NCI-H510A treated with DMSO at 0.1 percent for 48 hours (cell line): ENCODE measurements at places on chromosomes 16 and 17.

DNA sequence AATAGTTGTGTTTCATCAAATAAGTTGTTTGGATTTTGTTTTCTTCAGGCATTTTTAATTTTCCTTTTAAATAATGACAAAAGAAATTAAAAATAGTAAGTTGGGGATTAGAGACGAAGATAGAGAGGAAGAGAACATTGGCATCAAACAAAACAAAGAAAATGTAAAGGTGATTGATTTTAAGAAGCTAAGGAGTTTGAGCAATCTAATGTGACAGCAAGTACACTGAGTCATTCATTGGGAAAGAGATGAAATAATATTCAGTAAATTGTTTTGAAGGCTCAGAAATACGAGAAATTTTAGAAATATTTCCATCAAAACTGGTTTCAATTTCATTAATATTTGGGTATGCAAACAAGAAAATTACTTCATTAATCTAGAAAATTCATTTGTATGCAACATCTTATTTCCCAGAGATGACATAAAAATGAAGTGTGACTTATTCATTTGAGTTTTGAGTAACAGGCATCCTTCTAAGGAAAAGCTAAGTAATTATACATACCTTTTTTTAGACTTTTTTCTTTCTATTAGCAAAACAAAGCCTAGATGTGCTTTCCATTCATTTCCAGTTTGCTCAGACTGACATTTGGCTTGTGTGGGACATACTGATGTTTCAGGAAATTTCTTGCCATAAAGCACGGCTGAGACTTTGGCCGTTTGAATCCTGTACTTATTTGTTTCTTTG is 66.7 kb downstream of the COX10 start:
- DNase-seq = no peak

DNA sequence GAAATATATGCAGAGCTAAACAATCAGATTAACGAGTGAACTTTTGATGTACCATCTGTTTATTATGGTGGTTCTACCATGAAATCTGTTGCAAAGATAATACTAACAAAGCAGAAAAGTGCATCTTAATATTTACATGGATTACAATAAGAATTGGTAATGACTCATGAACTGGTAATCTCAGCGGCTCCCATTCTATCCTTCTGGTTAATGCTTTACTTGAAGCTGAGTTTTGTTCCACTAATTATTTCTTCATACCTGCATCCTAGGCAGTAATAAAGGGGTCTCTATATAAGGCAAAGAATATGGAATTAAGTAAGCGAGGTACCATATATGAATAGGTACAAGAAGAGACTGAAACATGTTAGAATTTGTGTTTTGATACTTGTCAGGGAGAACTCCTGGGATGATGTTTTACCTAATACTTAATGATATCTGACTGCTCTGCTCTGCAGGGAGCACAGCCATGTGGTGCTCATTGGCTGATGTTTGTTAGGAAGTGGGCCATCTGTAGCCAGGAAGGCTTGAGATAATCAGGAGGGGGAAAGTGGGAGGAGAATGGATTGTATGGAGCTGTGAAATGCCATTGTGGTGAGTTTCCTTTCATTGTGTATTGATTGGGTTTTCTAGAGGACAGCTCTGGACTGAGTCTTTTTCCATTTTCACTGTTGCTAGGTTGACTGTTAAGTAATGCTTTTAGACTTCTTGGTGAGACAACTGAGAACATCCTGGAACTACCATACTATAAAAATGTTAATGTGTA is 52.6 kb downstream of the MAP2K6 start:
- peak; percentile 11 for DNase-seq

- no peak for DNase-seq
These were observed 357.3 kb upstream of the XYLT1 start for GRCh38 chr16:17828012-17828411.

- DNase-seq = no peak
These were observed 40.9 kb upstream of the MEOX1 start for GRCh38 chr17:43702637-43703036.

DNA sequence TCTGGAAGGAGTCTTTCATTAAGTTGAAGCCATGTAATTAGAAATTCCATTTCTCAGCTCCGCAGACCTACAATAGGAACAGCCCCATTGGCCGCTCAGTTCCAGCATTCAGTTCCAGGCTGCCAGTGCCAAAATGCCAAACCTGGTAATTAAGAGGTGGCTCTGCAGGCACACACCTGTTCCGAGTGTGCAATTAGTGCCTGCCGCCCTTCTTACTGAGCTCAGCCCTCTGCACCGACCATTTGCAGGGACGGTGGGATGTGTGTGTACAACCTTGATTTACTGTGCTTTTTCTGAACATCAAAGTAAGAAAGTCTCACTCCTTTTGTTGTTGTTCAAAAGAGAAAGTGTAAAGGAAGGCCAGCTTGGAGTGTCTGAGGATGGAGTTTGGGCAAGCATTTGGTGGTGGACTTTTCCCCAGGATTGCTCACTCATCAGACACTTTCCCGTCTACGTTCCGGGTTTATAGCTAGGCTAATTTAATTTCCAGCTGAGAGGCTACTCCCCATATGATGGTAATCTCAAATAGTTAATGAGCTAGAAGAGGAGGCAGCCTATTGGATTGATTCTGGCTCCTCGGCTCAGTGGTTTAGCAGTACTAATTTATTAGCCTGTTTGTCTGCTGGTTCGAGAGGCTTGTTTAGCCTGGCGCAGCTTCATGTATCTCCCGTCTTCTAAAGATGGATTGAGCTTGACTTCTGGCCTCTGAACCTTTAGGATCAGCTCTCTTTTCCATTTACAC is 20.0 kb downstream of the HS3ST3B1 start:
- no peak for DNase-seq

DNA sequence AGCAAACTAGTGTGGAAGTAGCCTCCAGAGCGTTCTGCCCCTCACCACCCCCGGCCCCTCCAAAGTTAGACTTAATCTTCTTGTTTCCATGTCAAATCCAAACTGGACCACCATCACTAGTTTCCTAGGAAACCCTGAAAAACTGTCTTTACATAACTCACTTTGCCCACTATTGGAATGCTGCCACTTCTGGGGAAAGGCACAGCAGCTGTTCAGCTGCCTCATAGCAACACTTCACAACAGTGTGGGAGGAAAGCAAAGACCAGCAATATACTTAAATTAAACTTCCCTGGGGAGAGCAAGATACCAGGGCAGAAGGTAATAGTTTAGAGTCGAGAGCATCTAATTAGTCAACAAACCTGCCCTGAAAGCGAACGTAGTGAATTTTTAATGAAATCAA is 452.2 kb downstream of the KCNJ2 start:
- no peak for DNase-seq

- no peak for DNase-seq
These were observed 38.4 kb downstream of the EPN2 start for GRCh38 chr17:19275457-19276127.

DNA sequence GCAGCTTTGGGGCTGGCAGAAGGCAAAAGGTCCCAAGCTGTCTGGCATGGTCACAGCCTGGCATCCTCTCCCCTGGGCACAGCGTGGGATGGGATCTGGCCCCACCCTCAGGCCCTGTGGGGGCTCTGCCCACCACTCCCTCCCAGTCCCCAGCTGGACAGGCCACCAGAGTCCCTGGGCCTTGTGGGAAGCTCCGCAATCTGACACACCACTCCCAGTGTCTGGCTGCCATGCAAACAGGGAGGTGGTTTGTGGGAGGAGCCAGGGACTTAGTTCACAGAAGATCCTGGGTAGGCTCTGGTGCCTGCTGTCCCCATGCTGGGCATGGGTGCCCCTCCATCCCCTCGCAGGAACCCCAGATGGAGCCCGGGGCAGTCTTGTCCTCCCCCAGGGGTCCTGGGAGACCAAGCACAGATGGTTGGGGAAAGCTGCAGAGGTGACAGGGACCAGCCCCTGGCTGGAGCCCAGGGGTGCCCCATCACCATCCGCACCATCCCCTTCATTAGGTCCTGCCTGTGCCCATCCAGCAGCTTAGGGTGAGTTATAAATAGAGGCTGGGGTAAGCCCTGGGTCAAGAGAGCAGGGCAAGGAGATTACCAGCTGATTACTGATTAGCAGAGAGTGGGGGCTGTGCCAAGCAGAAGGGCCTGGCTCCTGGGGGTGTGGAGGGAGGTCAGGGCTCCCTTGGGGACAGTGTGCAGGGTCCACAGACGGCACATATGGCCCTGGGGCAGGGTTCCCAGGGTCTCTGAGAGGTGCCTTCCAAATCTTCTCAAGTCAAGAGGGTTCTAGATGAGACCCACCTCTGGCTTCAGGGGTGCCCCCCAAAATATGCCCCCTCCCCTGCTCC is 6.2 kb downstream of the FSCN2 start:
- DNase-seq = peak; percentile 45

DNA sequence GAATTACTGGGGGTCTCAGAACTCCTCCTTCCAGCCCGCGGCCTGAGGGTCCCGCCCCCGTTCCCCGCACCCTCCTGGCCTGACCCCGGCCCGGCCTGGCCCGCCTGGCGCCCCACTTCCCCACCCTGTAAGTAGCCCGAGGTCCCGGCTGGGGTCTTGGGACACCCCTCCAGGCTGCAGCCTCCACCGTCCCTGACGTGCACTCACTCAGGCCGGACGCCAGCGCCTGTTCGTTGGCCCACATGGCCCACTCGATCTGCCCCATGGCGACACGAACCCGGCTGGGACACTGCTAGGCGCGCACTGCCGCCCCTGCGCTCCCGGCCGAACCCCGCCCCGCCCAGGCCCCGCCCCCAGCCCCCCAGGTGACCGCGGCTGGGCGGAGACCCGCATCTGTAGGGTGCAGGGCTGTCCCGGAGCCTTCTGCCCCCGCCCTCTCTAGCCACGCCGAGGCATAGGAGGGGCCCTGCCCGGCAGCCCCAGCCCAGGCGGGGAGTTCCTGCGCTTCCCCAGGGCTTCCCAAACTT is at the start of gene CYBA:
TSS of gene CYBA (minus strand) at position 305 of the 527 bp plus-strand sequence. CDS start at position 265, 40 bp downstream.
- DNase-seq = peak; percentile 21

- DNase-seq = no peak
These were observed 87.8 kb downstream of the CYB561 start for GRCh38 chr17:63358111-63358839.

GRCh38 chr17:2978116-2978515 is 85.3 kb downstream of the OR1D5 start:
- no peak for DNase-seq

GRCh38 chr17:68196394-68197090 is 51.3 kb upstream of the AMZ2 start:
- no peak for DNase-seq
